CD8-positive, alpha-beta memory T cell (primary cell): ENCODE measurements at places on chromosomes 5 and 9.

GRCh38 chr9:130512199-130512598, 67.2 kb upstream of the FUBP3 start:
- DNase-seq = no peak

GRCh38 chr5:2223303-2223702, 340.6 kb upstream of the IRX4 start:
- DNase-seq = no peak

- DNase-seq = no peak
Observed at GRCh38 chr9:71690689-71691435, 77.5 kb downstream of the CEMIP2 start.

GRCh38 chr5:24773261-24773660, 128.5 kb upstream of the CDH10 start:
- no peak for DNase-seq

DNA sequence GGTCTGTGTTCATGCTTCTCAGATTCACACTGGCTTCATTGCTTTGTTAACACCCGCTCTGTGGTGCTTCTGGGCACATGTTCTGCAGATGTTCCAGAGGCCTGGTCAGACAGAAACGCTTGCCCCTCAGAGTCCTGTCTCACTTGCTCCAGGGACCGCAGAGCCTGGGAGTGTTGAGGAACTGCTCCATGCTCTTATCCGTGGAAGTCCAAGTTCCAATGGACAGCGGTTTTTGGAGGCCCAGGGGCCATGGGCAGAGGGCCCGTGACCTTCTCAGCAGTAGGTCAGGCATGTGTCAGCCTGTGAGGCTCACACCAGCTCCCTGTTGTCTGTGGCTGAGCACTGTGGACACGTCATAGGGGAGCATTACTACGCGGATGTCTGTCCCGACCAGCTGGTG, 364.7 kb upstream of the IRX1 start:
- no peak for DNase-seq

GRCh38 chr5:173383711-173384110, 55.5 kb upstream of the STC2 start:
- no peak for DNase-seq

GRCh38 chr5:66129144-66129543, 15.0 kb upstream of the SREK1 start:
- no peak for DNase-seq
